GDM1 (cell line): ENCODE measurements at places on chromosomes 11 and 22.

DNA sequence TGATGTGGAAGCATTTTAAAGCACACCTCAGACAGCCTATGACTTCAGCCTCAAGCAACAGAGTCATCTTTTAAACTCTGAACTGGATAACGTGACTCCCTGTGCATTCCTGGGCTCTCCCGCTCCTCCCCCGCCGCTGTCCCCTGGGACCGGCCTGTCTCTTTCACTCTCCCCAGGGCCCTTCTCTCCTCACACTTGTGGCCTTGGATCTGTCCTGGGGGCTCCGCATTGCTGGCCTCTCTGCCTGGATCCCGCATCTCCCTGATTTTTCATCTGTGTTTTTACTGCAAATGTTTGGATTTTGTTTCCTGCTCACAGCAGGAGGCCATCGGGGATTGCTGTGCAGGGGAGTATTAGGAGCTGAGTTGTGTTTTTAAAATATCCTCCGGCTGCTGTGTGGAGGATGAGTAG, 15.4 kb downstream of the C11orf24 start:
- no peak for DNase-seq

- no peak for DNase-seq
These were observed 227.1 kb downstream of the DDX10 start for GRCh38 chr11:108891909-108892511.

- DNase-seq, result no peak
These were observed 57.3 kb upstream of the ALKBH3 start for GRCh38 chr11:43823316-43823715.

DNA sequence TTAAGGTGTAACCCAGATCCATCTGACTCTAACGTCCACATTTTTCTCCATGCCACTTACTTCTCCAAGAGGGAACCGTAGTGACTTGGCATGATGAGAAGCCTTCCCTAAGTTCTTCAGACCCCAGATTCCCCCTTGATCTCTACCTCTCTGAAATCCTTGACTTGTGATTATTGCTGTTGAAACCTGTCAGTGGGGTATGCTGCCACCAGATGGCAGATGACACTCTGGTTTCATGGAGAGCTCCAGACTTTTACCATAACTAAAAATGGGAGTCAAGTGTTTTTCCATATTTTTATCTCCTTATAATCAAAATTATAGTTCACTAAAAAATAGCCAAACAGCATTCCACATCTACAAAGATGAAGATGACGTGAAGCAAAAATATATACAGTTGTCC, 504.2 kb downstream of the SOX6 start:
- DNase-seq, result no peak

DNA sequence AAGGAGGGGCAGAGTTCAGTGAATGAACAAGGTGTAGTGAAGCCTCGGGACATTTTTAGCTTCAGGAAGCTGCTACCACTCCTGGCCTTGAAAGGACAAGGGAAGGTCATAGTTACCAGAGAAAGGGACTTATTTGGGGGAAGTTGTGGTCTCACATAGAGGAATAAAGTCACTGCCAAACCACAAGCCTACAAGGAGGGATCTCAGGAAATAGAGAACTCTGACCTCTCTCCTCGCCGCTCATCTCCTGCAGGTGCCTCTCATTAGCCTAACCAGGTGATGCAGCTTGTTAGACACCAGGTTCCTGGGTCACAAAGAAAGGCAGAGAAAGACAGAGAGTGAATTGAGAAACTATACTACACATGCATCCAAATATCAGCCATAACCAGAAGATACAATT, 14.3 kb upstream of the TOLLIP start:
- DNase-seq, result no peak

DNA sequence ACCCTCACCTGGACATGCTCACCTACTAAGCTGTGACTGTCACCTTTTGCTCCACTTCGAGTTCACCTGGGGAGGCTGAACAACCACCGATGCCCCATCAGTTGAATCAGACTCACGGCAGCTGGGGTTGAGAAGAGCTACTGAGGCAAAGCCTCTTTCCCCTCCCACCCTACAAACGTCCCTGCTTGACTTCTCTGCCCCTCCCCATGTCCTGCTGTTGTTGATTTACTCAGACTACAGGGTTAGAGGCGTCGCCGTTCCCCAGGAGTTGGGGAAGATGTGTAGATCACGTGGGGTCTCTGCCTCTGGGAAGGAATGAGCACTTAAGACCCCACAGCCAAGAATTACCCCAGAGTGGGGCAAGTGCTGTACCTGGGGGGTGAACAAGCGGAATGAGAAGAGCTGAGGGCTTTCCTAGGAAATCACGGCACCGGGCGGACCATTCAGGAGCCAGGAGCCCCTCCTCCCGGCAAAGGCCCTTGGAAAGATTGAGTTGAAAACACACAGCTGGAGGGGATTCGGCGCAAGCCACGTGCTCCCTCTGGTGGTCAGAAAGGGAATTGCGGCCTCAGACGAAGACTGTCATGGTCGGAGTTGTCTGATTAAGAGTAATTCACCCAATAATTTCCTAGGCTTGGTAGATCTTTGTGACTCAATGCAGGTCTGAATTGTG, 7.0 kb downstream of the FXYD2 start:
- DNase-seq, result peak; percentile 65

DNA sequence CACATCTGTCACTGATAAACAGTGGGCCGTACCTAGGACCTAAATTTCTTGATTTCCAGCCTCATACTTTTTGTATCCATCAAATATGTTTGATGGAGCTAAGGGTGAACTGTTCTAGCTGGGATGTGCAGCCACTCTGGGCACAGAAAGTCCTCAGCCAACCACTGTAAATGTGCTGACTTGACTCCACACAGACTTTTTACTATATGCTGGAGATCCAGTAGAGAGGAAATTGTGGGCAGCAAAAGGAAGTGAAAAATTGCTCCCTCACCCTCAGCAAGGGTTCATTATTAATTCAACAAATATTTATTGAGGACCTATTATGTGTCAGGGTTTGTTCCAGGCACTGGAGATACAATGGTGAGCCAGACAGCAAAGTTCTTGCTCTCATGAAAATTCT, 54.2 kb upstream of the AMPD3 start:
- peak; percentile 15 for DNase-seq

GRCh38 chr11:71286701-71287643, 34.6 kb upstream of the SHANK2 start:
- DNase-seq, result no peak

GRCh38 chr22:17403906-17404305, 34.6 kb downstream of the CECR2 start:
- DNase-seq, result no peak
